ENCODE measurements at places on chromosomes 12 and 14.

- DNase-seq = no peak
Measured at GRCh38 chr12:115867854-115868253, 409.6 kb downstream of the MED13L start.

DNA sequence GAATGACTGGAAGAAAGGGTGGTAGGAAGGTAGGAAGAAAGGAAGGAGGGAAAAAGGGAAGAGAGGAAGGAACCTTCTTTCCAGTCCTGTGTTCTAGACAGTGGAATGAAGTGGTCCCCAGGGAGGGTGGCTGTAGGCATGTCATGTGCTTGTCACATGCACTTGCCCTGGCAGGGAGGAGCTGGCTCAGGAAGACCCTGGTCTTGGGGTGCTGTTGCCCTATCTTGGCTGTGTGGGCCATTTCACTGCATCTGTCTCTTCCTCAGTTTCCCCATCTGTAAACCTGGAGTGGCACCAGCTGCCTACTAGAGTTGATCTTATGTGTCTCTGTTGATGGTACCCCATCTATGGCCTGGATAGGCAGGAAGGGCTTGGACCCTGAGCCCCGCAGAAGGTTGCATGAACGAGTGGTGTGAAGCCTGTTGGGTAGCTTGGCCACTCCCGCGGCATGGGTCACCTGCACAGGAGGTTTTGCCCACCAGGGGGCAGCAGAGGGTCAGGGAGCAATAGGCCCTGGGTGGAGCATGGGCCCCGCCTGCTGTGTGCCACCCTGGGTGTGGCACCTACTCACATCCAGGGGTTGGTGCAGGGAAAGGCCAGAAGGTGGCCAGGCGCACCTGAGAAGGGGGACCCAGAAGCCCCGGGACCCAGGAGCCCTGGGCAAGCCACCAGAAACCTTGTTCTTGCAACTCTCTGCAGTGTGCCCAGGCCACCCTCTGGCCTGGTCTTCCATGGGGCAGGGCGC is 25.1 kb downstream of the MEG3 start:
- DNase-seq = peak; percentile 73

DNA sequence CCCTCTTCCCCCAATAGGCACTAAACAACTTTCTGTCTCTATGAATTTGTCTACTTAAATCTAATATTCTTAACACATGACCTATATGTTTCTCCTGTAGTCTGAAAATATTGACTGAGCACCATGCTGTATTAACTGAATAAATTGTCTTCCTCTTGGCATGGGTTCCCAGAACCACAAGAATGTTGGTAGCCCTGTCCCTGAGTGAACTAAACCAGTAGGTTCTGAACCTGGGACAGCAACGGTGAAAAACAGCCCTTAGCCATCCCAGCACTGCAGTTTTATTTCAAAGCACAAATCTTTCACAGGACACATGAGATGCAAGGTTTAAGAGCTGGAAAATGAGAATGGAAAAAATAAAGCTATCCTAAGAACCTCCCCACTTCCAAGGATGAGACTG is 20.4 kb upstream of the HSP90B1 start:
- DNase-seq = no peak

- DNase-seq = no peak
Measured at GRCh38 chr12:118371321-118372282, 1.1 kb downstream of the TAOK3 start.

DNA sequence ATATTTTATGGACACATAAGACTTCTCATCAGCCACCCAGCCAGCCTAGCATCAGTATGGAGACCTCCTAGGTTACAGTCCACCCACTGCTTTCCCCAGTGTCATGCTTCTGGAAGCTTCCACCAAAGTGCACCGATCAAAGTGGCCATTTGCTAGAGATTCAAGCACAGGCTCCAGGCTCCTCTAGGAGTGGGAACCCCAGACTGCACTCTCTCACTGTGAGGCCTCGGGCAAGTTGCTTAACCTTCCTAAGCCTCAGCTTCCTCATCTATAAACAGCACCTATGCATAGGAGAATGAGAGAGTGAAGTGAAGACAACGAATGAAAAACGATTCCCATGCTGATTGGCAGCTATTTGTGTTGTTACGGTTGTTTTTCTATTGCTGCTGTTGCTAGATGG is 94.4 kb downstream of the DICER1 start:
- DNase-seq = no peak

GRCh38 chr12:121781484-121781997 is 11.9 kb downstream of the RHOF start:
- no peak for DNase-seq

GRCh38 chr14:86613786-86614185 is 1083.8 kb downstream of the FLRT2 start:
- DNase-seq = no peak

- DNase-seq = no peak
Measured at GRCh38 chr12:115023279-115024265, 339.6 kb upstream of the TBX3 start.

GRCh38 chr14:95360828-95361227 is 41.1 kb upstream of the CLMN start:
- no peak for DNase-seq

- no peak for DNase-seq
Measured at GRCh38 chr14:34710744-34711143, 3.6 kb downstream of the CFL2 start.

GRCh38 chr14:94054401-94054800 is 26.6 kb downstream of the DDX24 start:
- no peak for DNase-seq

DNA sequence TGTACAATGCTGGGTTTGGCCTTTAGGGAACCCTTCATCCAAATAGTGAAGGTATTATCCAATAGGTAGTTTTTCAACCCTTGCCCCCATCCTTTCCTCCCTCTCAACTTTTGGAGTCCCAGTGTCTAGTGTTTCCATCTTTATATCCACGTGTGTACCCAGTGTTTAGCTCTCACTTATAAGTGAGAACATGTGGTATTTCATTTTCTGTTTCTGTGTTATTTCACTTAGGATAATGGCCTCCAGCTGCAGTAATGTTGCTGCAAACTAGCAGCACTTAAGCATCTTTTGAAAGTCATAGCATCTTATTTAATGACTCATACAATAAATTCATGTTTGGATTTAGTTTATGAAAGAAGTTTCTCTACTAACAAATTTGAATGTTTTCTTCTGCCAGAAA is 442.5 kb downstream of the NELL2 start:
- DNase-seq = no peak

- DNase-seq = no peak
Measured at GRCh38 chr12:130183585-130184370, 21.5 kb downstream of the FZD10 start.

GRCh38 chr12:120599672-120600552 is 18.7 kb upstream of the POP5 start:
- DNase-seq = no peak

DNA sequence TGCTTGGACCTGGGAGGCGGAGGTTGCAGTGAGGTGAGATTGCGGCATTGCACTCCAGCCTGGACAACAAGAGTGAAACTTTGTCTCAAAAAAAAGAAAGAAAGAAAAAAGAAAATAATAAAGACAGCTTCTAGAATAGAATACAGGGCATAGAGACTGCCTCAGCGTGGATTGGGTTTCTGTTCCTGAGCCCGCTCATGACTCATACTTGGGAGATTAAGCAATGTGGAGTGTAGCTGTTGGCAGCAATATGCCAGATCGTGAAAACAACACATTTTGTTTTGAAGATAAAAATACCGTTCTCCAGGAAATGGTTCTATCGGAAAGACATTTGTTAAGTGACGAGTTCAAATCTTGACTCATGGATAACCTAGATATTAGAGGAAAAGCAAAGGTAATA is 67.2 kb downstream of the GLT1D1 start:
- DNase-seq = no peak

DNA sequence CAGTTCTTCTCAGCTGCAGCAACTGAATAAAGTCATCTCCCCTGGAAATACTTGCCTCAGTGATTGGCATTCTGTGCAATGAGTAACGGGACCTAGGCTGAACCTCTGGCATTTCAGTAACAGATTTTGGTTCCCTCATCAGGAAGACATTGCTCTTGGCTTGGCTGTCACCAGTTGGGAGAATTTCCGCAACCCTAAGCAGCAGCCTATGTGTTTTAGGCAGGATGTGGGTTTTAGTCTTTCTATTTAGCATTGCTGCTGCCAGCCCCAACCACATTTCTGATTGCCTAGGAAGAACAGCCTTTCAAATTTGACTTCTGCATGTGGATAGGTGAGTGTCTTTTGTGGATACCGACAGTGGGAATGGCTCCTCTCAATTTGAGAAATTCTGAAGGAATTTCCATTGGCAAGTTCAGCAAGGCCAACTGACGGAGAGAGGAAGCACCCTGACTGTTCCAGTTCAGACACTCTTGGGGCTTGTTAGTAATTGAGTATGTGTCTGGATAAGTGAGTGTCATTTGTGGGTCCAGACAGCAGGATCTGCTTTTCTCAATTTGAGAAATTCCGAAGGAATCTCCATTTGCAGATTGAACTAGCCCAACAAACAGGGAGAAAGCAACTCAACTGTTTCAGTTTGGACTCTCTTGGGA is 19.0 kb upstream of the CLEC2A start:
- DNase-seq = no peak

DNA sequence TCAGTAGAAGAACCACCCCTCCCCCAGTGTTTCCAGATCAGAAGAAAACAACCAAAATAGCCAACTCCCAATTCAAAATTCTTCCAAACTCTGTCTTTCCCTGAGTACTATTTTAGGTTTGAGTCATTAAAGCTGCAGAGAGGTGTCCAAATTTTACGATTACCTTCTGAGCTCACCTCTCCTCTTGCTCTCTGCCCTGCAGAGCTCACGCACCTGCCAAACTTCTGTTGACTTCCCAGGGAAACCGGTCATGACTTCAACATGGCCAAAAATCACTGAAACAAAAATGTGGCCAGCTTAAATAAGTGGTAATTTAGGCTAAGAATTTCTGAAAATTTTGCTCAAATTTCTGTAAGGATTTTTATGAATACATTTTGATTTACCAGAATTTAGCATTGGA is 70.9 kb upstream of the OTX2 start:
- DNase-seq = no peak

- DNase-seq = no peak
Measured at GRCh38 chr14:91420686-91421085, 3.1 kb upstream of the CCDC88C start.

- DNase-seq = no peak
Measured at GRCh38 chr12:47504775-47505446, 200.9 kb downstream of the RPAP3 start.

GRCh38 chr12:67981287-67982162 is 7.7 kb upstream of the IFNG-AS1 start:
- DNase-seq = no peak

DNA sequence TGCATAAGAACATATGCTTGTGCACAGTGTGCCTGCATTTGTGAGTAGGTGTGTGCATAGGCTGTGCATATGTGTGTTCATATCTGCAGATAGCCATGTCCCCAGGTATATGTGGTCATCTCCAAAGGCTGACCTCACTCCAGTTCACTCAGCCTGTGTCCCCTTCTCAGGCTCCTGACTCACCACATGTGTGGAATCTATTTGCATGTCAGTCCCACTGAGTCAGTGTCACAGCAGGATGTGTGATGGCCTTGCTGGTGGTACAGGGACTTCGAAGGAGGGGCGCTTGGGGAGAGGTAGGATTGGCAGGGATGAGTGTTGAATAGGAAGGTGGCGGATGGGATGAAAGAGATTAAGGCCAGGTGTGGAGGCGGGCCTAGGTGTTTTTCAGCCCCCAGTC is 35.5 kb downstream of the KRT80 start:
- DNase-seq = peak; percentile 12

DNA sequence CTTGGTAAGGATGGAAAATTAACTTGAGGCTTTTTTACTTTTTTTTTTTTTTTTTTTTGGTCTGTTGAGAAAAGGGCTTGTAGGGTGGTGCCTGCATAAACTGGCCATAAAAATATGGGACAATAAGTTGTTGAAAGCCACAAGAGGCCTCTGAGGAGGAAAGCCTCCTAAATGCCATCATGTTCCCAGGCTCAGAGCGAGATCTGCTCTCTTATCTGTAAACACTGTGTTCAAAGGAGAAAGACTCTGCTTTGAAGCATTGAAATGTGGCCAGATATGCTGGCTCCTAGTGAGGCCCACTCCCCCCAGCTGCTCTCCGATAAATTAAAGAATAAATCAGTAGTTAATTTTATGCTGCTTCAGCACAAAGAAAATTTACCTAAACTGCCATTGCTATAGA is 504.9 kb downstream of the DIO2 start:
- no peak for DNase-seq

GRCh38 chr14:68203871-68204270 is 384.3 kb downstream of the RAD51B start:
- DNase-seq = no peak

DNA sequence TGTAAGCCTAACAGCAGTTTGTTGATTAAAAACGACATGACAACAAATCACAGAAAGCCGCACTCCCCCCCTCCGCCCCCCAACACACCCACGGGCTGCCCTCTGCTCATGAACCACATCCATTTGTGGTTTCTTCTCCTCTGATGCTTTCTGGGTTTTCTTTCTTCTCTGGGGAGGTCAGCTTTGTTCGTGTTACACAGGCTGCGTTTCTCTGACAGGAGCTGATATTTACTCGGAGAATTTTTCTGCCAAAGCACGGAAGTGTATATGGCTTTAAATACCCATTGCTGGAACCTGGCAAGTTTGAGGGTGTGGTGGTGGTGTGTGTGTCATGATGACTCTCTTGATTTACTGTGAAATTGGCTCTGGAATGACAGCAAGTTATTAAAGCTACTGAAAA is 883.7 kb upstream of the TMEM132C start:
- no peak for DNase-seq

GRCh38 chr12:51246254-51246853 is 7.7 kb downstream of the DAZAP2 start:
- peak; percentile 39 for DNase-seq

GRCh38 chr12:22562036-22563028 is 18.0 kb upstream of the C2CD5 start:
- peak; percentile 28 for DNase-seq

GRCh38 chr12:38850461-38850860 is 54.9 kb downstream of the CPNE8 start:
- peak; percentile 1 for DNase-seq

DNA sequence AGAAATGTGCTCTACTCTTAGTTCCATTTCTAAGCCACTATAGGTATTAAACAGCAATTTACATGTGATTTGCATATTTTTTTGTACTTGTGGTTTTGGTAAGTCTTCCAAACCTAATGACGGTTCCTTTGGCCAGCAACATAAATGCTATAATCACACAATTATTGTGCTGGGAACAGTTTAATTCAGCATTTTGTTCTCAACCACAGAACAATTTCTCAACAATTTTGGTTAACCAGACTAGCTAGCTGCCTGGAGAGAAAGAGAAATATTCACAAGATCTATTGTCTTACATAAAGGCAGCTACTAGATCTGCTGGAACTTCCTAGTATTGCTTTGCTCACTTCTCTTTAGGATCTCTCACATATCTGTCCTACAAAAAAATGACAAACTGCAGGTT is 265.3 kb downstream of the SOX5 start:
- DNase-seq = no peak

DNA sequence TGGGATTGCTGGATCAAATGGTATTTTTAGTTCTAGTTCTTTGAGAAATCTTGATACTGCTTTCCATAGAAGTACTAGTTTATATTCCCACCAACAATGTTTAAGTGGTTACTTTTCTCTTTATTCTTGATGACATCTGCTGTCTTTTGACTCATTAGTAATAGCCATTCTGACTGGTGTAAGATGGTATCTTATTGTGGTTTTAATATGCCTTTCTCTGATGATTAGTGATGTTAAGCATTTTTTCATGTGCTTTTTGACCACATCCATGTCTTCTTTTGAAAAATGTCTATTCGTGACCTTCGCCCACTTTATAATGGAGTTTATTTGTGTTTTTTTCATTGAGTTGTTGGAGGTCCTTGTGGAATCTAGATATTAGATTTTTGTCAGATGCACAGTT is 865.7 kb downstream of the SLC6A15 start:
- no peak for DNase-seq

- DNase-seq = no peak
Measured at GRCh38 chr14:98742001-98742400, 530.0 kb downstream of the BCL11B start.

All from HT-29 (cell line).